H7 (cell line): ENCODE measurements at places on chromosomes 3 and 15.

DNA sequence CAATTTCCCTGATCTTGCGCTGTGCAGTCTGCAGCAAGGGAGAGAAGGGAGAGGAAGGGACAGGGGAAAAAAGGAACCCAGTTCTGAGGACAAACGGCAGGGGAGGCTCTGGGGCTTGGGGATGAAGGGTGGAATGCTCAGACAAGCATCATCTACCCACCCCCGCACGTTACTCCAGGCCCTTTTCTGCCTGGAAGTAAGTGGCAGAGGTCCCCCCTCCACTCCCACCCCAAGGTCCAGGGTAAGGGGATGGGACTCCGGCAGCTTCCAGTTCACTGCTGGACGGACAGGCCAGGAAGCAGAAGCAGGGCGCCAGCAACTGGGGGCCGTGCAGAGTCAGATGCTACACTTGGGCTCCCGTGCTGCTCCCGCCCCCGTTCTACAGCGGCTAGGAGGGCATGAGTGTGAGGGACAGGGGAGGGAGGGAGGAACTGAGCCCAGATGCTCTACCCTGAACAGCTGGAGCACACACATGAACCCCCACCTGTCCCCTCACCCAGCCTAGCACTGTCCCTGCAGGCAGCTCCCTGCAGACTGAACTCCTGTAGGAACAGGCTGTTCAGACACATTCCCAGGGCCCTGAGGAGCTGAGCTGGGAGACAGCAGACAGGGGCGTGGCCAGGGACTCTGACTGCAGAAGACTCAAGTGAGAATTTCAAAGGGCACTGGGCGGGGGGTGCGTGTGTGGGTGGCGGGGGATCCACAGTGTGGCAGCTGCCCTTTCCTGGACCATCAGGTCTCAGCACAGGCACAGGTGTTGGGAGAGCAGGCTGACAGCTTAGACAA lies 59.7 kb downstream of the SENP2 start:
- DNase-seq: peak; percentile 63

DNA sequence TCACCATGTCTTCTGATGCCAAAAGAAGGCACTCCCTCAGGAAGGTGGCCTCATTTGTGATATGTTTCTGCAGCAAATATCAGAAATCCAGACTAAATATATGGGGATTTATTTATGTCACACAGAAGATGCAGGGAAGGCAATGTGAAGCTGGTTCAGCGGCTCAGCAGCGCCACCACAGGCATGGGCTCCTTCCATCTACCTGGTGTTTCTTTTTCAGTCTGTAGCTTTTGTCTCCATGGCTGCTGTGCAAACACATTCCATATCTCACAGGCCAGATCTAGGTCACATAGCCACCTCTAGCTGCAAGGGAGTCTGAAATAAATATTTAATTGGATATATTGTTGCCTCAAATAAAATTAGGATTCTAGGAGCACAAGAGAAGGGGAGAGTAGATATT lies 502.1 kb upstream of the IL12A start:
- DNase-seq: peak; percentile 24

- DNase-seq: peak; percentile 94
These were observed 65.1 kb downstream of the HMCES start for GRCh38 chr3:129343643-129344360.

- no peak for DNase-seq
These were observed 189.0 kb upstream of the MCTP2 start for GRCh38 chr15:94042180-94042928.

GRCh38 chr3:97960993-97961766 lies 11.1 kb downstream of the RIOX2 start:
- no peak for DNase-seq

GRCh38 chr3:117586161-117586560 lies 876.6 kb downstream of the TUSC7 start:
- no peak for DNase-seq

- no peak for DNase-seq
These were observed 51.1 kb downstream of the SYNM start for GRCh38 chr15:99155961-99156443.

DNA sequence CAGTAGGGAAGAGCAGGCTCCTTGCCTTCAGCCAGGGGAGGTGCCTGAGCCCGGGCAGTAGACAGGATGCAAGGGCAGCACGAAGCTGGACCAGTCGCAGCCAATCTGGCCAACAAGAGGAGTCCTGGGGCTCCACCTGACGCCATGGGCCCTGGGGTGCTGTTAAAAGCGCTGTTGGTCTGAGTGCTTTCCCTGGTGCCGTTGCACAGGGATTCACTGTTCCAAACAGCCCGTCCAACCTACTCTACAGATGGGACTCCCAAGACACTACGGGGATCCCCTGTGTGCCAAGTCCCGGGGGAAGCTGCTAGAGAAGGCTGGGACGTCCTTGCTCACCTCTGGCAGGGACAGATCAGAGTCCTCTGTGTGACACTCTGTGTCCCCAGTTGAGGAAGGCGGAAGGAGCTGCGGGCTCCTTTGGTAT lies 632 bp downstream of the CTSH start:
- DNase-seq: no peak

- DNase-seq: no peak
These were observed 89.5 kb downstream of the CHRNA7 start for GRCh38 chr15:32119694-32120330.

GRCh38 chr3:116057400-116058006 lies 387.8 kb downstream of the LSAMP start:
- no peak for DNase-seq

- DNase-seq: no peak
These were observed 7.0 kb upstream of the RNF111 start for GRCh38 chr15:58980351-58980939.

GRCh38 chr15:40506964-40507571 lies 36.3 kb downstream of the CHST14 start:
- DNase-seq: peak; percentile 95

GRCh38 chr3:160977773-160978172 lies 127.4 kb downstream of the B3GALNT1 start:
- DNase-seq: no peak

DNA sequence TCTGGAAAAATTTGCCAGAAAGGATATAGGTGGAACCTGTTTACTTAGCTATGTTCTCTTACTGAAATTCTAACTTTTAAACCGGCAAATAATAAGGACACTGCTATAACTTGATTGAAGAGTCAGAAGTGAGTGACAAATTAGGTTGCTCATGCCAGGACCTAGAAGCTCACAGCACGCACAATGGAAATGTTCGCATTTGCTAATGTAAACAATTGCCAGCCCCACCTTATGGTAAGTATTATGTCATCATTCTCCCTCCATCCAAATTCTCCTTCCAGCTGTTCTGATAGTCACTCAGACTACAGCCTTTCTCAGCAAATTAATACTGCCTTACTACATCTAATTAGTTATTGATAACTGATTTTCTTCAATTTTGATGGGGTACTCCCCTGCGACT lies 4.8 kb upstream of the STXBP5L start:
- DNase-seq: no peak

- DNase-seq: no peak
These were observed 21.0 kb upstream of the CLDN18 start for GRCh38 chr3:137988982-137989381.

DNA sequence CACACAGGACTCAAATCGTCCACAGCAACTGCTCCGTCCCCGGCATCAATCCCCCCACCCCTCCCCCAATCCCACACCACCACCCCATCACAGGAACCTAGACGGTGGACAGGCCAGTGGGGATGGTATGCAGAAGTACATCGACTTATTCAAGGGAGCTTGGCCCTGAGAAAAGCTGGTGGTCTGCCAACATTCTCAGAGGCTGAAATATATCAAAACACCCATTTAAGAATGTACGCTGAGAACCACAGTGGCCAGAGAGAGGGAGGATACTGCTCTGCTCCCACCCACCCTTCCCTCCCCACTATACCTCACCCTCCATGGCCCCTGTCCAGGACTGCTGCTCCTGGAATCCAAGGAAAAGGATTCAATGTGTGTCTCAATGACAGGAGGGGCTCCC lies 12.4 kb upstream of the USP3 start:
- DNase-seq: no peak

DNA sequence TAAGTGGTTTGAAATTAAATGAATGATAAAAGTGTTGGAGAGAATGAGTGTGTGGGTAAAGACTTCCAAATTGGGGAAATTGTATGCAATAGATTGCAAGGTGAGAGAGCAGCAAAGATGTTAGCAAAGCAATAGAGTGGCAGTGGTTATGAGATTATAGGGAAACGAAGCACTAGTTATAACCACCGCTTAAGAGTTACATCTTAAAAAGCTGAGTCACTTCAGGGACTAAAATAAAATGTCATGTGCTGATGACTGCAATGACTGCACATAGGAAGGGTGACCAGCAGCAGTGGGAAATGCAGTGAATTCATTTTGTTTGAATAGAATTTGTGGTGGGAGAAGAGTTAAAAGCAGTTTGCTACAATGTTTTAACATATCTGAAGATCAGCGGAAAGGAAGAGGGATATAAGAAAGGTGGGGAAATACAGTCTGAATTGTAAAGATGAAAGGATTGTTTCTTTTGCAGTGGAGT lies 127.3 kb downstream of the RAP2B start:
- no peak for DNase-seq

- DNase-seq: peak; percentile 44
These were observed 8.4 kb downstream of the ACOX2 start for GRCh38 chr3:58528629-58529028.

GRCh38 chr3:159513867-159514380 lies 474.7 kb upstream of the IL12A start:
- DNase-seq: no peak

- DNase-seq: no peak
These were observed 10.9 kb upstream of the LZTFL1 start for GRCh38 chr3:45852828-45853227.

- DNase-seq: no peak
These were observed 38.1 kb downstream of the NMNAT3 start for GRCh38 chr3:139639662-139640061.

- DNase-seq: peak; percentile 42
These were observed 15.3 kb downstream of the RAB43 start for GRCh38 chr3:129106320-129106719.

GRCh38 chr15:34132881-34133280 lies 31.0 kb downstream of the PGBD4 start:
- DNase-seq: no peak

GRCh38 chr15:53872410-53872809 lies 105.8 kb upstream of the UNC13C start:
- DNase-seq: no peak

- DNase-seq: no peak
These were observed 159.3 kb upstream of the GAP43 start for GRCh38 chr3:115464036-115464435.

DNA sequence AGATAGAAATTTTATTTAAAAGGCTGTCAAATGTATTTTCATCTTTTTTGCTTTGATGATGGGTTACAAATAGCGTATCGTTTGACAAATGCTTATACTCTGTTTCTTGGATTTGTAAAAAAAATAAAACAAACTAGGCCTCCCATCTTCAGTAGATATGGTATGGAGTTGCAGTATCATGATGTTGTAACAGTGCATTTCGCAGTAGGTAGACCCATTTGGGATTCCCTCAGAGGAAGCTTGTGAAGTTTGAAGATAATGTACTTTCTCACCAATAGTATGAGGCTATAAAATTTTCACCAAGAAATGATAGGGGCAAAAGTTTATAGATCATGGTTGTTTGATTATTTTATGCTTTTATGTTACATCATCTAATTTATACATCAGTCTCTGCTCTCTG lies 10.8 kb downstream of the MBNL1 start:
- DNase-seq: no peak

DNA sequence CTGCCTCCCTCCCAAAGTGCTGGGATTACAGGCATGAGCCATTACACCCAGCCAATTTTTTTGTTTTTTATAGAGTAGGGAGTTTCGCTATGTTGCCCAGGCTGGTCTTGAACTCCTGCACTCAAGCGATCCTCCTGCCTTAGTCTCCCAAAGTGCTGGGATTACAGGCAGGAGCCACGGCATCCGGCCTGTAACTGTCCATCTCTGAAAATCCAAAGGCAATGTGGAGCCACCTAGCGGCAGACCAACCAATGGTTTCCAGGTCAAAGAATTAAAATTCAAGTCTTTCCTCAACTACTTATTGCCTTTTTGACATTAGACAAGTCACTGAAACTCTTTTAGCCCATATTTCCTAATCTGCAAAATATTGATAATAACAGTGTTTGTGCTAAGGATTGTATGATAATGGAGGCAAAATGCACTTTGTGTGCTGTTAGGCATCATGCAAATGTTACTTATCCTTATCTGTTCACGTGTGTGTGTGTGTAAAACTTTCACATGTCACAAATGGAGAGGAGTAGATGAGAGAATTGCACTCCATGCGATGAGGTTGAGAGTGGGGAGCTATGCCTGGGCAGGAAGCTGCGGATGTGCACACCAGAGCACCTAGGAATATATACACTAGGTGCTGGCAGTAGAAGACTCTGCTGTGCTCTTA lies 48.7 kb downstream of the COL8A1 start:
- peak; percentile 41 for DNase-seq

DNA sequence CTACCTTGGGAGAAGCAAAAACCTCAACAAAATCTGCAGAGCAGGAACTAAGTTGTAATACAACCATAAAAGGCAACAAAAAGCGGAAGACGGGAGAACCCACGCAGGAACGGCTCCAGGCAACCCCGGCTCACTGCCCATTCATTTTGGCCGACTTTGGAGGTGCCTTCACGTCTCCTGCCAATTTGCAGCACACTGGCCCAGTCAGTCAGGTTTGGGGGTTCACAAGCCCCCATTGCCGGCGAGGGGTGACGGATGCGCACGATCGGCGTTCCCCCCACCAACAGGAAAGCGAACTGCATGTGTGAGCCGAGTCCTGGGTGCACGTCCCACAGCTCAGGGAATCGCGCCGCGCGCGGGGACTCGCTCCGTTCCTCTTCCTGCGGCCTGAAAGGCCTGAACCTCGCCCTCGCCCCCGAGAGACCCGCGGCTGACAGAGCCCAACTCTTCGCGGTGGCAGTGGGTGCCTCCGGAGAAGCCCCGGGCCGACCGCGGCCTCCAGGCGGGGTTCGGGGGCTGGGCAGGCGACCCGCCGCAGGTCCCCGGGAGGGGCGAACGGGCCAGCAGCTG lies 463 bp downstream of the TERC start:
- peak; percentile 54 for DNase-seq

- no peak for DNase-seq
These were observed 72.4 kb downstream of the CHDH start for GRCh38 chr3:53773611-53774368.

DNA sequence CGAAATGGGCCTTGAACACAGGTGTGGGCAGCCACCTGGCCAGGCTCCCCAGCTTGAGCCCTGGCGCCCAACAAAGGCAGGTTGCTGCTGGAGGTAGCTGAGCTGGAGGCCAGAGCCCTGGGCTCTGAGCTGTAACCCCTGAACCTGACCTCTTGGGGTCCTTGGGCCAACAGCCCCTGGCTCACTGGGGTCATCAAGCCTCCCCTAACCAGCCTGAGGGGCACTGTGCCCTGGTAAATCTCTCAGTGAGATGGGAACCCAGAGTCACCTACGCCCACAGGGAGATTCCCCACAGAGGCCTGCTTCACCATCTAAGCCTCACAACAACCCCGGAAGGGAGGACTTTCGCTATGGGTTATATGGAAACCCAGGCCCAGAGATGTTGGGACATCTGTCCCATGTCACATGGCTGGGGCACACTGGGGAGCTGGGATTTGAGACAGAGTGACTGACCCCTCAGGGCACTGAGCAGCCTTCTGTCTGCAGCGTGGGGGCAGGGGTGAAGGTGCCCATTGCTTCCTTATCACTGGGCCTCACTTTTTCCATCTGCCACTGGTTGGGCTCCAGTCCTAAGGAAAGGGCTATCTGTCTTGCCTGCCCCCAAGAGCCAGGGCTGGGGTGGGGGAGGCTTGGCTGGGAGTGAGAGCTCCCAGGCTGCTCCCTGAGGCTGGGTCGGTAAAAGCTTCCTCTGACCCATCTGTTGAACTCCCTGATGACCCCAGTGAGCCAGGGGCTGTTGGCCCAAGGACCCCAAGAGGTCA lies 59.1 kb downstream of the IQSEC1 start:
- DNase-seq: no peak
